ENCODE measurements at places on chromosomes 6 and 20.

GRCh38 chr6:15062516-15063252 lies 183.2 kb upstream of the JARID2 start:
- DNase-seq, result peak; percentile 52

- DNase-seq, result no peak
Measured at GRCh38 chr6:160882006-160882405, 109.6 kb upstream of the MAP3K4 start.

GRCh38 chr20:39775110-39775509 lies 813.0 kb downstream of the DHX35 start:
- no peak for DNase-seq

- no peak for DNase-seq
Measured at GRCh38 chr6:45830441-45831139, 185.1 kb downstream of the CLIC5 start.

DNA sequence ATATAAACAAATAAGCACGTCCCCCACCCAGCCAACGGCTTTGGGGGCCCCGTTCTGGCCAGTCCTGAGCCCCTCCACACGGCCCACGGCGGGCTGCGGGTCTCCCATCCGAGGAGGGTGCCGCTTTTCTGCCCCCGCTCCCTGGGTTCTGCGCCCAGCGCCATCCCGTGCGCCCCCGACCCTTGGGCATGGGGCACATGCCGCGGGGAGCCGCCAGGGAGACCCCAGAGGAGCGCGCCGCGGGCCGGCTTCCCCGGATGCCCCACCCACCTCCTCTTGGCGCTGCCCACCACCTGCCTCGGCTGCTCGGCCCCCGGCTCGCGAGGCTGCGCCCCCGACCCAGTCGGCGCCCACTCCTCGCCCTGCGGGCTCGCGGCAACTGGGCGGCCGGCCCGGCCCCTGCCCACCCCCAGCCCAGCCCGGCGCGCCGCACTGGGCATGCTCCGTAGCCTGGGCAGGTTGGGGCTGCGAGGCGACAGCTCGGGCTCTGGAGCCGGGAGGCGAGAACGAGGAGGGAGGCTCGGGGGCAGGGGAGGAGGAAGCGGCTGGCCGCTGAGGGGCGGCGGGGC lies 570 bp upstream of the PLCB4 start:
- DNase-seq, result peak; percentile 63

DNA sequence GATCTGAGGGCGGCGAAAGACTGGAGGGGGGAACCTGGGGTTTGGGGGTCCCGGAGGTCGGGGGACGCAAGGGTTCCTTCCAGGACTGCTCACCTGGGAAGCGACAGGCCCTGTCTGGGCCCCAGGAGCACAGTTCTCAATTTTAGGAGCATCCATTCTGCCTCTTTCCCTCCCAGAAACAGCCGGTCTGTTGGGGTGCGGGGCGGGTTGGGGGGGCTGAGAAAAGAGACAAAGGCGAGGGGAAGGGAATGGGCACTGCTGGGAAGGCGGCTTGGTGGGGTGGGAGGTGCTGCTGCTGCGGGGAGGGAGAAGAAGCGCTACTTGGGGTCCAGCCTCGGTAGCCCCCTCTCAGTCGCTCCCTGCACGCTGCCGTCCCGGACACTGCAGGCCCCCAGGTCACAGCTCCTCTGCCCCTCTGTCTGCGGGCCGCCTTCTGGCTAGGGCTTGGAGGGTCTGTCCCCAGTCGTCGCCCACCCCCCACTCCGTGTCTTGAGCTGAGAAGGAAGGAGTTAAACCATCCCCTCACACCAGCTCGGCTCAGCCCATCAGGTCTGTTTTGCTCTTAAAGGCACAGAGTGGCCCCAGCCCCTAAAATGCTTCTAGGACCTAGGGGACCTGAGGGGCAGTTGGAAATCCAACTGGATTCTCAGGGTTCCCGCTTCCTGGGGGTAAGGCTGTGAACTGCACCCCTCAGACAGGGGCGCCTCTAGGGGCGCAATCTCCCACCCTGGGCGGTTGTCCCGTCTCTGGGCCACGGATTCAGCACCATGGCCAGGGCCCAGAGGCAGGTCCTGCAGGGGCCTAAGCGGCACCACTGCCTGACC lies 690 bp downstream of the GDAP1L1 start:
- DNase-seq, result peak; percentile 51

- peak; percentile 28 for DNase-seq
Measured at GRCh38 chr6:124962639-124963415, 590 bp downstream of the RNF217 start.

GRCh38 chr6:88490908-88491264 lies 324.7 kb upstream of the CNR1 start:
- DNase-seq, result no peak

DNA sequence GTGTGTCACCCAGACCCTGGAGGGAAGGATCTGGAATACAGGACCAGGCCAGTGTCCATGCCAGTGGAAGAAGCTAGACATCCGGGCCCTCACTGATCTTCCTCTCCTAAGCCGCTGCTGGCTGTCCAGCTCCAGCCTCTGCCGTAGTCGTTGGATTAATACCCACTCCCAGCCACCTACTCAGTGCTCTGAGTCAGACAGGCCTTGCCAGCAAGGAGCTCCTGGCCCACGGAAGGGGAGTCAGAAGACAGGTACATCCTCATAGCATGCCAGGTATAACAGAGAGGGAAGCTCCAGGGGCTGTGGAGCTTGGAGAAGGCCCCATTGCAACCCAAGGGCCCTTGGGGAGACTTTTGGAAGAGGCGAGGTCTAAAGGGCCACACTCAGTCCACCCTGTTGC lies 49.0 kb downstream of the STK35 start:
- no peak for DNase-seq

DNA sequence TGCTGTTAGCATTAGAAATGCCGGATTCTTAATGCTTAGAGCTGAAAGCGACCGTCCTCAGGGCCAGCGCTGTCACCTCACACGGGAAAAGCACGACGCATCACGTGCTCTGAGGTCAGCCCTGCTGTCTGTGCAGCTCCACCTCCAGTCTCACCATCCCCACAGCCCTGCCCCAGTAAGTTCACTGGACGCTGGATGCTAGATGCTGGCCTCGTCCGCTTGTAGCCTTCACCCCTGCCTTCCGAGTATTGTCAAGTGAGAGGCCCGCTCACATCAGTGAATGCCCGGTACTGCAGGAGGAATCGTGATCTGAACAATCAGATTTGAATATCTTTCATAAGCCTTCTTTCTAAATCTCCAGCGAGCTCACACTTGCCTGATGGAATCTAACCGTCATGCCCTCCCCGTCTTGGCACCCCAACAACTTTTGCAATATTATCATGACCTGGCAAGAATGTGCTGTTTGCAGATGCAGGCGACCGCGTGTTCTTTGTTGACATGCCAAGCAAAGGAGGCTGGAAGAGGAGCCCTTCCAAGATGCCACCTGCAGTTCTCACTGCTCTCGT lies 64.9 kb downstream of the DLL1 start:
- no peak for DNase-seq

DNA sequence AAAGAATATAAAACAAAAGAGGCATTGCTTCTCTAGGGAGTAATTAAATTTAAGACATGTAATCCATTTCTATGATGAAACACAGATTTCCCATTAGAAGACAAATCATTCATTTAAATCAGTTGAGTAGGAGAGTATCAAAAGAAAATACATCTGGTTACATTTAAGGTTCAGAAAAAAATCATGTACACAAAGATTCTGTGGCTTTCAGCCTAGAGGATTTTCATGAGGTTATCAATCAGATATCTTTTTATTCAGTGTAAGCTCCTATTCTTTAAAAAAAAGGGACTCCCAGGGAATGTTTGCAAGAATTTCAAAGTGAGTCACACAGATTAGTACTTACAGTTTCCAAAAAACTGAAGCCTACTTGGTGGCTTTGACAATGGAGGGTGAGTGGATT lies 24.9 kb downstream of the COL21A1 start:
- DNase-seq, result no peak

GRCh38 chr6:168015009-168015408 lies 17.5 kb downstream of the KIF25 start:
- DNase-seq, result no peak

- DNase-seq, result no peak
Measured at GRCh38 chr6:43095939-43096338, 19.8 kb downstream of the PTK7 start.

- DNase-seq, result no peak
Measured at GRCh38 chr6:33609528-33609927, 11.6 kb upstream of the ITPR3 start.

DNA sequence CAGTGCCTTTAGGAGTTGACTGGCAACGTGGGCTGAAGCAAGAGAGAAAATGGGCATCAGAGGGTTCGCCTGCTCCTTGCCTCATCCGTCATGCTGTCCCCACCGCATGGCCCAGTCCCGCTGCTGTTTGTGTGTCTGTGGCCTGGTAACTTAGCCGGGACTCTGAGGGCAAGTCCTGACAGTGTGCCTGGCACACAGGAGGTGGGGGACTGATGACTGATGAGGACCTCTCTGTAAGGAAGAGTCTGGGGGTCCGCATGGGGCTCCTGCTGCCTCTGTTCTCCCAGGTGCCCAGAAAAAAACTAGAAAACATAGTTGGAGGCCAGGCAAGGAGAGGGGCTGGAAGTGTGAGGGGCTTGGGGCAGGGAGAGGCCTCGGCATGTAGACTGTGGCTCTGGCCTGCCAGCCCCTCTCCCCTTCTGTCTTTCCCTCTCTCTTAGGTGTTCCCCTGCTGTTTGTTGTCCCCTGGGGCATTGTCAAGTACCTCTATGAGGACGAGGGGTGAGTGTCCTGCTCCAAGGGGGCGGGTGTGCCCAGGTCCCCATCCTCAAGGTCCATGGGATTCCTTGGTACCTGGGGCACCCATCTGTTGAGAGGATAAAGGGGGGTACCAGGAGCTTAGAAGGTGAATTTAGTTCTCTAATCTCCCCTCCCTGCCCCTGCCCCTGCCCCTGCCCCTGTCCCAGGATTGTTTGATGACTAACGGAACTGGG lies 29.5 kb downstream of the GLP1R start:
- no peak for DNase-seq

- no peak for DNase-seq
Measured at GRCh38 chr6:53827531-53827930, 32.7 kb downstream of the LRRC1 start.

GRCh38 chr6:128400875-128401274 lies 119.5 kb downstream of the PTPRK start:
- no peak for DNase-seq

DNA sequence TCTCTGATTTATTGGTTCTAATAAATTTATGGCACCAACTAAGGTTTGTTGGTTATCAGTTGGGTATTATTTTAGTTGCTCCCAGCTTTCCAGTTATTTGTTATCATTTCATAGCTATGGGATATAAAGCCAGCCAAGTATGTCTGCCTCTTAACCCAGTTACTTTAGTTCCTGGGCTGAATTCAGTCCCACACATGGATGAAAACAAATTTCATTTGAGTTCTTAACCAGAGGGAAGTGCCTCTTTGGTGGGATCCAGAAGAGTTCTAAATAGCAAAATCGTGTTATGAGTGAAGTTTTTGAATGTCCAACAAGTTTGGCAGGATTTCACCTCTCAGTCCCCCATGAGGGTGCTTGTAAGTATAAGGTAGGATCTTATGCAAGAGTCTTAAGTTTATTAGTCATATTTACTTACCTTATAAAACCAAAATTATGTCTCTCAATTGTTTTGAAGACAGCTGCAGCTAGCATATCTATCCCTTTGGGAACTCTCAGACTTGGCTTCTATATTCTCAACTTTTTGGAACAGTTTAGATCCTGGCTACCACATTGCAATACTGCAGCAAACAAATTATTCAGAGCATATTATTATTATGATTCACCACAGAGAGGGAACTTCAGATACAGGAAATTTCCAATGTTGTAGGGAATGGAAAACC lies 683.6 kb downstream of the BCKDHB start:
- DNase-seq, result no peak

DNA sequence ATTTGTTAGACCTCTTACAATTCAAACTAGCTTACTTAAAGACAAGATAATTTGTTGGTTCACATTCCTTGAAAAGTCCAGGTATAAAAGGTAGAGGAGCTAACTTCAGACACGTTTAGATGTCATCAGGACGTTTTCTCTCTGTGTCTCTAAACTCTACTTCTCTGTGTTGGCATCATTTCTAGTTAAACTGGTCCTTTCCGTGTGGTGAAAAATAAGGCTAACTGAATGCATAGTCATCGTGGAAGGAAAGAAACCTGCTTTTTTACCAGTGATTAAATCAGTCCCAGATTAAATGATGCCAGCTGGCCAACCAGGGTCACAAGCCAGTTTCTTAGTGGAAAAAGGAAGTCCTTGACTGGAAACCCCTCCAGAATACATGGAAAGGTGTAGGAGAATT lies 168.4 kb upstream of the AHI1 start:
- no peak for DNase-seq

DNA sequence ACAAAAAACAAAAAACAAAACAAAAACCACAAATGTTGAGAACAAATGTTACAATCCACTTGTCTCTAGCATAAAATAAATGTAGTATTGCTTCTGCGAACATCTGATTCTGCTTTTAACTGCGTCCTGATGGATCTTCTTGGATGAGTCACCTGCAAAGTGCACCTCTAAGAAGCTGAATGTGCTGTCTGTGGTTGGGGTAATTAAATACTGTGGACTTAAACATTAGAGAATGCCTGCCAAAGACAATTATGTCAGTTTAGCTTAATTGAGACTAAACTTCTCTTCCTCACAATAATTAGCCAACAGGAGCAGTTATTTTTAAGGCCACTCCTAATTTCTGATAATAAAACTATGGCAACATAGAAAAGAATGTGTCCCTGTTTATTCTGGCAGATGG lies 253.4 kb downstream of the PHACTR1 start:
- DNase-seq, result no peak

Data from SK-MEL-5 (cell line).